ENCODE measurements at places on chromosomes 7 and 10.

DNA sequence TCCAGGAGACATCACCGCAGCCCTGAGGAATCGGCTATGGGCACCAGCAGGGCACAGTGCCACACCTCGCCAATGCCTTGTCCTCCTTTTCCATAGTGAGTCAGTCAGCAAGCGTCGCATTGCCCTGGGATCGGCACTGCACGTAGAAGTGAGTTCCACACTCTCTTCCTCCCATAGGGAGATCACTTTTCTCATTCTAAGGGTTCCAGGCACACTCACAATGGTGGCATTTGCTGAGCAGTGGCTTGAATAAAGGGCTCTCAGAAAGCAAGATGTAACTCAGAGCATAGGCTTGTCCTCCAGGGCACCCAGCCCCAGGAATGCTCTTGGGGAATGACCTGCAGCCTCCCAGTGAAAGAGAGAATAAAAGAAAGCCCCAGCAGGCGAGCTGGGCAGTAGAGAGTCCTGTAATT is 1.1 kb upstream of the VIM start:
- DNase-seq, result no peak

- no peak for DNase-seq
Measured at GRCh38 chr7:12623885-12624498, 53.5 kb downstream of the SCIN start.

DNA sequence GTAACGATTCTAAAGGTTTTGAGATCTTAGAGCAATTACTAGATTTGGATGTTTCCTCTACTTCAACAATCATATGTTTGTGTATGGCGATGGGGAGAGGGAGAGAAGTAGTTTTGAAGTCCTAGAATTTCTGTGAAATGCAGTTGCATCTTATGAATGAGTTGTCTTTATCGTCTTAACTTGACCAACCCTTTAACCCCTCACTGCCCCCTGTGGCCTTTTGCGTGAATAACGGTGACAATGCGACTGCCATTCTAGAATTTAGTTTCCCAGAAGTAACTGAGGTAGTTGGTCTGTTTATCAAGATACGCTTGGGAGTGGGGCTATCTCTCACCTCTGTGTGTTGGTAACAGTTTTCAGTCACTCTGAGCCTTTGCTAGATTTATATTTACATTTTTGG is 204.6 kb downstream of the HDAC9 start:
- DNase-seq, result no peak

DNA sequence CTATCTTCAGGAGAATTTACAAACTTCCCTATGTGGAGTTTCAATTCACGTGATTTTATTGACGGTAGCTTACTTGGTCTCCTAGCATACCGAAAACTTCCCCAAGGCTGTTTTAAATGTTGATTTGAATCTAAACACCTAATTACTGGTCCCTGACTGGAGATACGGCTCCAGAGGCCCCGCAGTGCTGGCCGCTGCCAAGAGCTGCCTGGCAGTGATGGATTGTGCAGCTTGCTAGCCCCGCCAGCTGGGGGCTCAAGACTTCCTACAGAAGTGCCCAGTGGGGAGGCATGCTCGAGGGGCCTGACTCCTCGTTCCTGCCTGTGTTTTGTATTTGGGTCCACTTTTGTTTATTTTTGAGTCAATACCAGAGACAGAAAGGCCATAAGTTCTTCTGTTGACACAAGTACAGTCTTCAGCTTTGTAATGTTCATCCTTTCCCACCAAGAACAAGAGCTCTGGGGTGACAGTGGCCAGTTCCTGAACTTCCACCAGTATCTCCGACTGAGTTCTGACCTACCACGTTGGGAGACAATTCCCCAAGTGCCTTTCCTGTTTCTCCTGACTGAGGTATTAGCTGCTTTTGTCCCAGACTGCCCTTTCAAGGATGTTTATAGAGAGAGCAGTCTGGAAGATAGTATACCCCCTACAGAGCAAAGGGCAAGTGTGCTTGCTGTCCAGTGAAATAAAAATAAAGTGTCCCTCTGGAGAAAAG is 80.7 kb upstream of the CXCL12 start:
- no peak for DNase-seq

GRCh38 chr10:92969151-92969550 is 91.4 kb upstream of the CYP26C1 start:
- DNase-seq, result no peak

DNA sequence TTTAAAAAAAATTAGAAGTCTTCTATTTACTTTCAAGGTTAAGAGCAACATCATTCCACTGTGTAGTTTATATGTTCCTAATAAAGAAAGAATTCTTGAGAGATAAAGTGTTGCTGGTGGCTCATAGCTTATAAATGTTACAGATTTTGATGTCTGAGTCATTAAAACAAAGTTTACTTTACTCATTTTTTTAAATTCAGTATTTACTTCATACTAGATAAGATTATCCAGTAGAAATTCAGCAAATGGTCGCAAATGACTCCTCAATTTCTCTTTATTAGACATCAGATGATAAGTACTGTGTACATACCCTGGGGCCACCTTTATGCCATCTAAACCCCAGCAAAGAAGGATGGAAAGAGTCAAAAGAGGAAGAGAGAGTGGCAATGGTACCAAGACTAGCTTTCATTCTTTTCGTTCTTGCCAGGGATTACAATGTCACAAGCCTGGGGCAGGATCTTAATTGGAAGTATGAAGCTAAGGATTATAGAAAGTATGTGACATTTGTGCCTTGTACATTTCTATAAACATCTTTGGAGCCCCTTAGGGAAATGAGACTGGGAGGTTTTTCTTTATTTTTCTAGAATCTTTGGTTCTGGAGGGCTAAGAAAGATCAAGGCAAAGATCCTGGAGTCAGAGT is 206.1 kb downstream of the CHRM2 start:
- no peak for DNase-seq
